ENCODE measurements at places on chromosomes 3 and 15.
A peak's percentile ranks its signal among the peaks of the same experiment; 100 is the strongest.

- no peak for DNase-seq
Observed at GRCh38 chr3:102159810-102160451, 274.9 kb upstream of the ZPLD1 start.

- no peak for DNase-seq
Observed at GRCh38 chr3:21795152-21795837, 44.3 kb upstream of the ZNF385D start.

DNA sequence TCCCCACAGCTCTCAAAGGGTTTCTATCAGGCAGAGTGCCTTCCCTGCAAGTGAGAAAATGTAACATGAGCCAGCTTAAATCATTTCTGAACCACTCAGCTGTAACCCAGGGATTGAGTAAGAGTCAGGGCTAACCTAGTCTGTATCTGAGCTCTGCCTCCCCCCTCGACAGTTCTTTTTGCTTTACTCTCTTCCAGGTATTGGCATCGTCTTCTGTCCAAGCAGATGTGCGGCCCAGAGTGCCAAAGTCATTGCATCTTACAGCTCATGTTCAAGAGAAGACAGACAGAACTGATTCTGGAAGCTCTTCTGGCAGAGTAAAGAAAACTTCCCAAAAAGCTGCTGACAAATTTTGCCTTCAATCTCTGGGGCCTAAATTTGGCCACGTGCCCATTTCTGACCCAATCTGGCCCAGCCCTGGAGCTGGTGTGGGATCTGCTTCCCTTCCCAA lies 74.8 kb downstream of the ABHD5 start:
- DNase-seq: no peak

DNA sequence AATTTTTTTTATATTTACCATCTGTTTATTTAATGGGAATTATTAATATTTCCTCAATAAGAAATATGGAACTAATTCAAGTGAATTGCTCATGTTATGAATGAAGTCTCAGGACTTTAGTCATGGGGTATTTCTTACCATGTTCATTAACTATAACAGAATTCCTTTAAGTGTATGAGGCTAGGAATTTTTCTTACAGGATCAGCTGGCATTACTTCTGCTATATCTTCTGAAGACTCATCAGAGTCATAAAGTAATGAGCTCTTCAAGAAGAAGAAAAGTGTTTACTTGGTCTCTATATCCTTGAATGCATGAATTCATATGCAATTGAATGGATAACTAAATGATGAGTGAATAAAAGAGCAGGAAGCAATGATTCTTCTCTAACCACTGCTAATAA lies 486.8 kb upstream of the THBS1 start:
- DNase-seq: no peak

DNA sequence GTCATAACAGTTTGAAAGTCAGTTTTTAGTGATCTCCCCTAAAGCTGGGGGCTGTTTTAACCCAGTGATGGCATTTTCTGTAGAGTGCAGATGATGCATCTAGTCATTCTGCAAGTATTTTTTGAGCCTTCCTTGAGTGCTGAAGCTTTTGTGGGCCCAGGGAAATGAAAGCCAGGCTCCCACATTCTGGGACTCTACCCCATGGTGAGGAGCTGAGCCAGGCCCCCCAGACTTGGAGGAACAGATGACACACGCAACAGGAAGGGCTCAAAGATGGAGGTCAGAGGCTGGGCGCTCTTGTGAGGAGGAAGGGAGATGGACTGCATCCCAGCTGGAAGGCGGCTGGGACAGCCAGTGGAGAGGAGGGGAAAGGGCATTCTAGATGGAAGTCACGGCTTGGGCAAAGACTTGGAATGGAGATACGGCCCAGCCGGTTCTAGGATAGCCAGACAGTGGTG lies 40.8 kb downstream of the MRAS start:
- DNase-seq: no peak

DNA sequence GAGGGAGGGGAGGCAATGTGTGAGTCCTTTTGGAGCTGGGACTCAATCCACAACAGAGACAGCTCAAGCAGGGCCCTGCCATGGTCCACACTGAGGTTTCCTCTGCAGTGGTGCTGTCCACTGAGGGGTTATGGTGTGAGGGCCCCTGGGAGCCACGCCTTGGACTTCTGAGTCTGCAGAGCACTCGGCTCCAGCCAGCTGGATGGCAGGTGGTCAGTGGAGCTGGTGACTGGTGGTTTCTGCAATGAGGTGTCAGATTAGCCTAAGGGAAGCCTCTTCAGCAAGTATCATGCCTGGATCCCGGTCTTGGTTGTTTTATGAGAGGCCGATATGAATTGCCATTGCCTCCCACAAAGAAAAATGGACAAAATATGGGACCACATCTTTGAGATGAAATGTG lies 21.7 kb downstream of the LSM3 start:
- no peak for DNase-seq

- DNase-seq: no peak
Observed at GRCh38 chr3:188240189-188240981, 86.4 kb downstream of the LPP start.

- DNase-seq: no peak
Observed at GRCh38 chr3:161395115-161396012, 24.0 kb upstream of the SPTSSB start.

GRCh38 chr3:4856136-4856535 lies 123.1 kb upstream of the BHLHE40 start:
- no peak for DNase-seq

DNA sequence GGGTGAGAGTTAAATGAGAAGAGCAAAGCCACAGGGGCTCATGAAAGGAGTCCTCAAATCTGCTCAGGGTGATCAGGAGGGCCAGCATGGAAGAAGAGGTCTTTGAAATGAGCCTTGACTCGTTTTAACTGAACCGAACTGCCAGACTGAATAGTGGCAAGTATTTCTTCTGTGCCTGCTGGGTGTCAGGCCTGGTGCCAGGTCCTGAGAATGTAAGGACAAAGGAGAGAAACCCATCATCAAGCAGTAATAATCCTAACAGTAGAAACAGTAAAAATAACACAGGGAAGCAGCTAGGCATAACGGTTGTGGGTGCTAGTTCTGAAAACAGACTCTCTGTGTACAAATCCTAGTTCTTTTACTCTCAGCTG lies 40.4 kb upstream of the SMAD3 start:
- DNase-seq: no peak

GRCh38 chr3:15456321-15456720 lies 28.9 kb downstream of the EAF1 start:
- DNase-seq: no peak

- DNase-seq: peak; percentile 37
Observed at GRCh38 chr15:68177742-68178141, 27.4 kb downstream of the CALML4 start.

- no peak for DNase-seq
Observed at GRCh38 chr3:12180631-12181030, 21.9 kb upstream of the TIMP4 start.

DNA sequence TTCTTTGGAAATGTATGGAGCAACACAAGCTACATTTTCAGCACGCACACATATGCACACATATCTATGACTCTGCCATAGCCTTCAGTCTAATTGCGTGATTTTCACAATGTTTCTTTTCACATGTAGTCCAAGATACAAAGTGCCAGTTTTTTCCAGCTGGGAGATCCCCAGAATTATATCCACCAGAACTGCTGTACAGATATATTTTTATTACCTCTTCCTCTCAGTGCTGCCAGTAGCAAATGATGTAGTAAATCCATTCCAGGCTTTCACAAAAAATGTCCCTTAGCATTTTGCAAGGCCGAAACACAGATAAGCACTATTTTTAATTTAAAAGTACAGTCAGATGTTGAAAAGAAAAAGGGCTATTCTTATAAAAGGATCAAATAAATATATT lies 719.8 kb upstream of the SEMA6D start:
- no peak for DNase-seq

DNA sequence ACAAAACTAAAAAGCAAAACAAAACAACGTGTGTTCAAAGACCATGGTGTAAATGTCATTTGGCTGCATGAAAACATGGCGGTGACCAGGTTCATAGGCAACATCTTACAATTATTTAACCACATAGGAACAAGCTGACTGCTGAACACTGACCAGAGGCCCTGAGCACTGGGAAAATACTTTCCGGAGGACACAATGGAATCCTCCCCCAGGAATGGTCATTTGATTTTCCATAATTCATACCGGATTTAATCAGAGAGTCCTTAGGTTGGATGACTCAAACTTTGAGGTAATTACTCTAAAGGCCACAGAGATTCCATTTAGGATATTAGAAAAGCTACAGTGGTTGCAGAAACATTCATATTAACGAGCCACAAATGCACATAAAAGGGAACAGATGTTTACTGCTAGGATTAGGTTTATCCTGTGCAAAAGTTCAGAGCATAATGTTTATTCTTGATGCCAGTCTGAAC lies 254.7 kb downstream of the NR1D2 start:
- DNase-seq: peak; percentile 78
